Foreskin melanocyte (primary cell): ENCODE measurements at places on chromosomes 4 and X.

DNA sequence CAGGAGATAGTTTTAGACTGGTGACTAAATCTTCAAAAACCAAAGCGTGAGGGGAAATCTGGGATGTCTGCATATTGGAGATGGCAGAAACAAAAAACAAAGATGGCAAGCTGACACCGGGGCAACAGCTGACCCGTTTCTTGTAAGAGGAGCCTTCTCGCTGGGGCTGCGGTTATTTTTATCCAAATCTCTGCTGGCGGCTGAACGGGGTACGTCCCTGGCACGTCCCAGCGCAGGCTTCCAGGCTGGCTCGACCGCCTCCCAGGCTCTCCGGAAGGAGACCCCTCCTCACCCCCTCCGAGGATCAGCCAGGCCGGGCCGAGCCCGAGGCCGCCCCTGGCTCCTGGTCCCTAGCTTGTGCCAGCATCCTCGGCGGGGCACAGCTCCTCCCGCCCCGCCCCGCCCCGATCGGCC lies 403 bp downstream of the SGCB start:
- DNase-seq: peak; percentile 32

GRCh38 chr4:87220094-87220822 lies at the start of gene KLHL8:
KLHL8 (minus strand) TSS chr4:87220618; CDS start chr4:87195539, 25,079 bp downstream.
- peak; percentile 83 for DNase-seq

GRCh38 chr4:139559687-139560086 lies 3.7 kb upstream of the SETD7 start:
- DNase-seq: no peak

DNA sequence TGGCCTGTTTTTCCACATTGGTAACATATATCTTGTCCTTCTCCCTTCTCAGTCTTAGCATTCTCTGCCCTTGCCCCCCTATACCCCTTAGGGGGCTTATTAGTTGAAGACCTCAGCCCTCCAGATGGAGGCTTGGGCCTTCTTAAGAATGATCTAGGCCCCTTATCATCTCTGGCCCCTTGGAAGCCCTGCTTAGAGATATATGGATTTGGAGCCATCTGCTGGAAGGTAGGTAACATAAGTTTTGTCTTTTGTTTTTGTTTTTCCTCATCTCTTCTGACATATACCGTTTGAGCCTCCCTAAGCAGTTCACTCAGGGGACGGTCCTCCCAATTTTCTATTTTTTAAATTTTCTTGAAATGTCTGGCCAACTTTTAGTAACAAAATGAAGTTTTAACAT lies 48.3 kb upstream of the NAP1L2 start:
- DNase-seq: no peak

DNA sequence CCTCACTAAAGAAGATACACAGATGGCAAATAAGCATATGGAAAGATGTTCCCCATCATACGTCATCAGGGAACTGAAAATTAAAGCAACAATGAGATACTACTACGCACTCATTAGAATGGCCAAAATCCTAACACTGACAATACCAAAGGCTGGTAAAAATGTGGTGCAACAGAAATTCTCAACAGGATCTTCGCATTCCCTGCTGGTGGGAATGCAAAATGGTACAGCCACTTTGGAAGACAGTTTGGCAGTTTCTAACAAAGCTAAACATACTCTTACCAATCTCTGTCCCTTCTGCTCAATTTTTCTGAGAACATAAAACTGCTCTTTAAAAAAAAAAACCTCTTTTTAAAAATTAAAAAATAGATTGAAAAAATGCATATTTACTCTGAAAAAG lies 300.2 kb downstream of the FBXW7 start:
- no peak for DNase-seq

- DNase-seq: no peak
Observed at GRCh38 chr4:6963139-6963611, 53.5 kb downstream of the TBC1D14 start.

GRCh38 chrX:42531441-42531840 lies 246.5 kb downstream of the PPP1R2C start:
- no peak for DNase-seq

GRCh38 chrX:74925225-74926088 lies at the start of gene NEXMIF:
NEXMIF (minus strand) TSS chrX:74925452.
- no peak for DNase-seq

GRCh38 chr4:76654791-76655190 lies 219.8 kb downstream of the SHROOM3 start:
- no peak for DNase-seq

- no peak for DNase-seq
Observed at GRCh38 chrX:115284877-115285276, 4.6 kb upstream of the LUZP4 start.

GRCh38 chr4:43864616-43865146 lies 583.9 kb downstream of the KCTD8 start:
- no peak for DNase-seq

- no peak for DNase-seq
Observed at GRCh38 chr4:53818104-53818503, 226.8 kb upstream of the LNX1 start.
